ENCODE measurements at places on chromosomes 13 and 19.

- DNase-seq = no peak
These were observed 334.8 kb upstream of the OBI1 start for GRCh38 chr13:78993792-78994191.

DNA sequence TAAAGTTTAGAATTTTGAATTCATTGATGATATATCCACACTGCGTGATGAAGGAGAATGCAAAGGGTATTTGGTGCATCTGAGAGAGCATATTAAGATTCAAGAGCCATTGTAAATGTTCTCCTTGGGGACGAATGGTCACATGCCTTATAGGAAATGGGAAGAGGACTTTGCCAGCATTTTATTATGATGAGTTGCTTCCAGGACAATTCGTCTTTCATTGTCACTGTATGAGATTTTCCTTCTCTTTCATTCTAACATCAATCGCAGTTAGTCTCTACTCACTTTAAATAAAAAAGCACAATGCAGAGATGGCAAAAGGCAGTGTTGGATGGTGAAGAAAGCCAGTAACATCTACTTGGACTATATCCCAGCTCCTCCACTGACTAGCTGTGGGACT, 21.4 kb downstream of the WDFY2 start:
- DNase-seq = no peak

GRCh38 chr19:14632286-14632685, 42.4 kb downstream of the ADGRE3 start:
- no peak for DNase-seq

GRCh38 chr13:44464471-44464870, 90.8 kb downstream of the SERP2 start:
- DNase-seq = no peak

DNA sequence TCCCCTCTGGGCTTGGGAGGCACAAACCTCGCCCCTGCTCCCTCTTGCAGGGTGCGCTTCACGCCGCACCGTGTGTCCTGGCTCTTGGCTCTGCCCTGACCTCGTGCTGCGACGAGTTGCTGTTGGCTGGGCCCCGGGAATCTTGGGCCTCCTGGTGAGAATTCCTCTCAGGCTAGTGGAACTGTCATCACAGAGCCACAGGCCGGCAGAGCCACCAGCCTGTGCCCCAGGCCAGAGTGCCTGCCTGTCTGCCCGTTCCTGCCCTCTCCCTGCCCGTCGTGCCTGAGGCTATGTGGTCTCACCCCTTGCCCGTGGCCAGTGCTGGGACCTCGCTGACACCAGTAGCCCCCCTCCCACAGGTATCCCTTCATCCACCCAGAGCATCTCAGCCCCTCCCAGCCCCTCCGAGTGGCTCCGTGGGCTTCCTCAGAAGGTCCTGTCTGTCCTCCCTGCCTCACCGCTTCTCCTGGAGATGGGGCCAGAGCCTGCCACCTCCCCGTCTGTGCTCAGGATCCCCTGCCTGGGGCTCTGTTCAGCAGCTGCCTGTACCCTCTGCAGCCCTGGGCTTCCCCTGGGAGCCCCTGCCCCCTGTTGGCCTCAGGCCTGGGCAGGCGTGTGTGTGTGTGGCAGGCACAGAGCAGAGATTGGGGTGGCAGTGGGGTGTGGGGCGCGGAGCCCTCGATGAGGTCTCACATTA, 13.3 kb downstream of the NDUFB7 start:
- DNase-seq = no peak

- DNase-seq = no peak
These were observed 20.9 kb upstream of the CEBPA start for GRCh38 chr19:33323093-33323820.

GRCh38 chr13:28268800-28269223, 130.5 kb downstream of the PAN3 start:
- DNase-seq = no peak

DNA sequence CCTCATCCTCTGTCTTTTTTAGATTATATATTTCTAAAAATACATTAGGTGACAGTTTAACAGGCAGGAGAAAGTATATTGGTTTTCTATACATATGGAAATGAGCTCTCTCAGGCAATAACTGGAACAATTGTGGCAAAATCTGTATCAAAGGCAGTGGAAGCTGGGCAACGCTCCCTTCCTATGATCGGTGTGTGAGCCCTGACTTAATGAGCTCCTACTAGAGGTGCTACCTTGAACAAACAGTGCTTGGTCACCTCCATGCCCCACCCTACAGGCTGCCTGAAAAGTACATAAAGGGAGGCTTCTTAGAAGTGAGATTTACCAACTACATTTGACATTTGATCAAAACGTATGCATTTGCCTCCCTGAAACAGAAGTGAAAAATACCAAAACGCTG, 185.3 kb downstream of the EFNB2 start:
- no peak for DNase-seq

DNA sequence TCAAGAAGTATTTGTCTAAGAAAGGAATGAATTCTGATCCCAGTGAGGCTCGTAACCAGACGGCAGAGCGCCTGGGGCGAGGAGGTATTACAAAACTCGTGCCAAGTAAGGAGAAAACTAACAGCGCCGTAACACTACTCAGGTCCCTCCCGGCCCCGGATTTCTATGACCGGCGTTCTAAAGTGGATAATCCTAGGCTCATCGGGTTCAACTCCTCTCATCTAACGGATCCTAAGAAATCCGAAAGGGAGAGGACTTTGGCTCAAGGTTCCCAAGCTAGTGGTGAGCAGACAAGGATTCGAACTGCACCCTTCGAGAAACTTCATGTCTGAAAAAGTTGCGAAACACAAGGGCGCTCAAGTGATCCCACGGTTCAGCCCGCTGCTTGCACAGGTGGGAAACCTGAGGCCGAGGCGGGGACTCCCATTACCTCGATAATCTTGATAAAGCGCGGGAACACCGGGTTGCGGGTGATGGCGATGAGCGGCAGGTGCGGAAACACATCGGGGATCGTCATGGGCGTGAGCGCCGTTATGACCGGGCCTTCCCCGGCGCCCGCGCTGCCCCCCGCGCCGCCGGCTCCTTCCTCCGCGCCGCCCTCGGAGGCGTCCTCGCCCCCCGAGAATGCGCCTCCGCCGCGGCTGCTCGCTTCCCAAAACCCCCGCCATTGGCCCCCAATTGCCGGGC, 529 bp downstream of the LONP1 start:
- DNase-seq = no peak

- DNase-seq = no peak
These were observed 1.2 kb upstream of the C19orf81 start for GRCh38 chr19:50647879-50648615.

DNA sequence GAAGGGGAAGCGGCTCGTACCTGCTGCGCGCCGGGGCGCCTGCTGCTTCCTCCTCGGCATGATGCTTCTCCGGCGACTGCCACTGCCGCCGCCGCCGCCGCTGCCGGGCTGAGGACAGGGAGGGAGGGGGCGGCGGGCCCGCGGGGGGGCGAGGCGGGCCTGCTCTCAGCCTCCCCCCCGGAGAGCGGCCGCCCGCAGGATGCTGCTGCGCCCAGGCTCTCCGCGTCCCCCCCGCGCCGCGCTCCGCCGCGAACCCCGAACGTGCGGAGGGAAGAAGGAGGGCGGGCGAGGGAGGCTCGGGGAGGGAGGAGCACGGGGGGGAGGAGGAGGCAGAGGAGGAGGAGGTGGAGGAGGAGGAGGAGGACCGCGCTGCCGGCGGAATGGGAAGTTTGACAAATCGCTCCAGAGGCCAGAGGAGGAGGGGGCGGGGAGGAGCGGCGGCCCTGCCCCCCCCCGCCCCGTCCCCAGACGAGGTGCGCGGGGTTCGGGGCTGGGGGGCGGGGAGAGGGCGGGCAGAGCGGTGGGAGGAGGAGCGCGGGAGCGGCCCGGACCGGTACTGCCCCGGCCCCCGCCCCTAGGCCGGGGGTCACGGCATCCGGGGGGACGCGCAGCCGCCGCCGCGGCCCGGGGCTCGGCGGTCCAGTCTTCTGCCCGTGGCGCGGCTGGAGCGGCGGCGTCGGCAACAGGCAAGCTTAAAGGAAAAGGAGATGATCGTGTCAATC, at the start of gene TSHZ3:
Gene TSHZ3, minus strand, starts transcription at position 277 of the 722 bp plus-strand sequence. Its CDS starts 217 bp downstream, at position 60.
- peak; percentile 16 for DNase-seq

- no peak for DNase-seq
These were observed 24.2 kb downstream of the KLF12 start for GRCh38 chr13:74110053-74110452.

DNA sequence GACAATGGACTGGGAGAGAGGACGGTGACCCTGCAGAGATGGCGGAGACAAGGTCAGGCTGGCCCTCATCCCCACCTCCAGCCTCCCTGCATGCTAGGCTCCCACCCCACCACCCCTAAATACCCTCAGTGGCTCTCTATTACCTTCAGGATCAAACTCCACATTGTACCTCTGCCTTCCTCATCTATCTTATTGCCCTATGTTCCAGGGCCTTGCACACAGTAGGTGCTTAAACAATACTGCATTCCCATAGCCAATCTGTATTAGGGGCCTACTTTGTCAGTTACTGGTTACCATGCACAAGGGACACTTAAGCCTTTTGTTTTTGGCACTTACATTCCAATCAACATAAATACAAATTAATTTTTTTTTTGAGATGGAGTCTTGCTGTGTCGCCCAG, 6.5 kb downstream of the PALM3 start:
- no peak for DNase-seq

All from T-cell (primary cell).